Anterior cingulate cortex (tissue), 58 donors: ENCODE measurements at places on chromosomes 6 and 20.
A peak's percentile ranks its signal among the peaks of the same experiment; 100 is the strongest.

DNA sequence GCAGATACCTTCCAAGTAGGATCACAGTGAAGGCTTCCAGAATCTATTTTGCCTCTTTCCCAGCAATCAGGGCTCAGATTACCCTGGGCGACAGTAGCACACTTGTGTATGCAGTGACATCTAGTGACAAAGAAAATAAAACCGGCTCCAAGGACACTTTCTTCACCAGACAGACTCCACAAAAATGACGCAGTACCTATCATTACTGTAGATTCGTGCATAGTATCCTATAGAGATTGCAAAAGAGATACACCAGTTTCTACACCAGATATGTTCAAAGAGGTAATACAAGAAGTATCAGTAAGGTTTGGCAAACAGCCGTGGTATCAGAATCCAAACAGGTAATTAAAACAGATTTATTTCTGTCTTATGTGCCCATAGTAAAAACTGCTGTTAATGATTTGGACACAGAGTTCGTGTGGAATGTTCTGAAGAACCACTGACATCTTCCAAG lies 600.4 kb upstream of the JAG1 start:
- peak; percentile 15 for DNase-seq

DNA sequence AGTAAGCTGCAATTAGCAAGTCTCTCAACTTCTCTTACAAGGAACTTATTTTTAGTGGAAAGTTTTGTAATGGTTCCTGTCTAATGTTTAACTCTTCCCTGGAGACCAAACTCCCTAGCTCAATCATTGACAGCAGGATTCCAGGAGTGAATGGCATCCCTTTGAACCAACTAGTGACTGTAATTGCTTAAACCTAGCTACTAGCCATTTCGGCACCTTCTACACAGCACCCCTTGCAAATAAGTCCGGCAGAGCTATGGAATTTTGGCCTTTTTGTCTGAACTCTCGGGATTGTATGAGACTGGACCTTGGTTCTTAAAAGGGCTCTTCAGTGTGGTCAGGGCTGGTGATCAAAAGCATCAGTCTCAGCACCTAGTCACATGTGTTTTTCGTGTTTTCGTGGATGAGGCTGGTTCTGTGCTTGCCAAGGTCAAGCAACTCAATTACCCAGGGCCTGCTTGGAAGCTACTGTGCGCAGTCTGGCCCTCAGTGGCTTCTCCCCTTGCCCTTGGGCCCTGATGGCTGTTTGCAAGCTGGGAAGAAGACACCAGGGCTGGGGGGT lies 135.3 kb upstream of the NEDD9 start:
- no peak for DNase-seq

- no peak for DNase-seq
Observed at GRCh38 chr6:148451690-148452089, 109.1 kb downstream of the SASH1 start.

GRCh38 chr6:132713352-132714134 lies at the start of gene VNN1:
TSS of gene VNN1 (minus strand) at chr6:132714055. CDS start at chr6:132714035, 20 bp downstream.
- no peak for DNase-seq

DNA sequence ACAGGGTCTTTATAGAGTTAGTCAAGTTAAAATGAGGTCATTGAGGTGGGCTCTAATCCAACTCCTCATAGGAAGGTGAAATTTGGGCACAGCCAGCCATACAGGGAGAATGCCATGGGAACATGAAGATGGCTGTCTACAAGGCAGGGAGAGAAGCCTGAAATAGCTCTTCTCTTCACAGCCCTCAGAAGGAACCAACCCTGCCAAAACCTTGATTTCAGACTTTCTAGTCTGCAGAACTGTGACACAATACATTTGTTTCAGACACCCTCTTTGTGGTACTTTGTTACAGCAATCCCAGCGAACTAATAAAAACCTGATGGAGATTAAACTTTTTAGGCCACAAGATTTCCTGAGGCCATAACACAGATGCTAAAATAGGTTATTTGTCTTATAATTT lies 43.1 kb upstream of the HECA start:
- DNase-seq, result no peak
